Stimulated activated CD4-positive, alpha-beta T cell treated with anti-CD3 and anti-CD28 coated beads, TNF-alpha, amount 100 ng/mL, for 4 hours (primary cell): ENCODE measurements at places on chromosomes 2 and 18.

- no peak for DNase-seq
Measured at GRCh38 chr2:98588880-98589431, 19.4 kb downstream of the COA5 start.

DNA sequence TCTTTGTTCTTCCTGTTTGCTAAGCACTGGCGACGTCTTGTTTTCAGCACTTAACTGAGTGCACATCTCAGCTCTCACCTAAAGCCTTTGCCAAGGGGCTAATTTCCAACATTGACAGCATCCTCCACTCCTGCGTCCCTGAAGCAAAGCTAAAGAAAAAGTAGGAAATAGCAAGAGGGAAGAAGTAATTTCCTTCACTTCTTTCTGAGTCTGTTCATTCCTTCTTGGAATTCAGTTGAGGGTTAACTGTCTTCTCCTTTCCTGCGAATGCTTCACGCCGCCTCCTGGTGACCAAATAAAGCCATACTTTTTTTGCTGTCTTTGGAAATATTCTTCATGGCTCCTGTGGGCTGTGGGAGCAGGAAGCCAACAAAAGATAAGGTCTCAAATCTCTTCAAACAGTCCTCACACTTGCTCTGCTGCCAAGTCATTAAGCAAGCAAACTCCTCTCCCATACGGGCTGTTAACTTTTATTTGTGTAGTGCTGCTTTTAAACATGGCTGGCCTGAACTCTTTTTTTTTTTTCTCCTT lies 100.9 kb downstream of the DPP10 start:
- no peak for DNase-seq

GRCh38 chr2:223294756-223295155 lies 242.8 kb downstream of the KCNE4 start:
- DNase-seq, result no peak

- no peak for DNase-seq
Measured at GRCh38 chr2:224999321-224999720, 42.9 kb downstream of the DOCK10 start.

- DNase-seq, result no peak
Measured at GRCh38 chr18:47604021-47604420, 326.4 kb downstream of the SMAD2 start.

- no peak for DNase-seq
Measured at GRCh38 chr2:96135621-96136020, 2.7 kb downstream of the ASTL start.

- DNase-seq, result no peak
Measured at GRCh38 chr18:8793445-8794155, 88.2 kb downstream of the MTCL1 start.

DNA sequence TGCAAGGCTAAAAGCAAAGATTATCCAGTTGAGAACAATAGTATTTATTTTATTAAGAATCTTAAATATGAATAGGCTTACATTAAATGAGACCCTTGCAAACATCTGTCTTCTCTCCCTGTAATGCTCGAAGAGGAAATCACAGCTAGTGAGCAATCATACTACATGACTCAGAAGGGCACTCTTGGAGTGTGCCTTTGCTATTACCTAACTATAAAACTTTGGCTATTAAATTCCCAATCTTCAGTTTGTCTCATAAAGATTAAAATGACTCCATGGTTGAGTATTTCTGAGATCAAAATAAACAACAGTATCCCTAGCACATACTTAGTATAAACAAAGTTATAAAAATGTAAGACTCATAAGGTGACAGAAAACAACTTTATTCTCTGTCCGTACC lies 296.9 kb downstream of the KCNJ3 start:
- no peak for DNase-seq

GRCh38 chr2:240302041-240302440 lies 133.4 kb upstream of the GPC1 start:
- no peak for DNase-seq

DNA sequence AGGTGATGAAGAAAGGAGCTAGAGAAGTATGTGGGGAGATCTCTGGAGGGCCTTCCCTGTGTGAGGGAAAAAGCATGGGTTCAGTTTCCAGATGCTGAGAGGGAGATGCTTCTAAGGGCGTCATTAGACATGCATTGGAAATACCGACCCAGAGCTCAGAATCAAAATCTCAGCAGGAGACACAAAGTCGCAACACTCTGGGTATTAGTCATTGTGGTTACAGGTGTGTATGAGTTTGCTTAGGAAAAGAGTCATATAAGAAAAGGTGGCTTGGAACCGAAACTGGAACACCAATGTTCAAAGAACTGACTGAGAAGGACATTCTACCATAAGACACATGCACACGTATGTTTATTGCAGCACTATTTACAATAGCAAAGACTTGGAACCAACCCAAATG lies 477.1 kb downstream of the FBXO15 start:
- no peak for DNase-seq

DNA sequence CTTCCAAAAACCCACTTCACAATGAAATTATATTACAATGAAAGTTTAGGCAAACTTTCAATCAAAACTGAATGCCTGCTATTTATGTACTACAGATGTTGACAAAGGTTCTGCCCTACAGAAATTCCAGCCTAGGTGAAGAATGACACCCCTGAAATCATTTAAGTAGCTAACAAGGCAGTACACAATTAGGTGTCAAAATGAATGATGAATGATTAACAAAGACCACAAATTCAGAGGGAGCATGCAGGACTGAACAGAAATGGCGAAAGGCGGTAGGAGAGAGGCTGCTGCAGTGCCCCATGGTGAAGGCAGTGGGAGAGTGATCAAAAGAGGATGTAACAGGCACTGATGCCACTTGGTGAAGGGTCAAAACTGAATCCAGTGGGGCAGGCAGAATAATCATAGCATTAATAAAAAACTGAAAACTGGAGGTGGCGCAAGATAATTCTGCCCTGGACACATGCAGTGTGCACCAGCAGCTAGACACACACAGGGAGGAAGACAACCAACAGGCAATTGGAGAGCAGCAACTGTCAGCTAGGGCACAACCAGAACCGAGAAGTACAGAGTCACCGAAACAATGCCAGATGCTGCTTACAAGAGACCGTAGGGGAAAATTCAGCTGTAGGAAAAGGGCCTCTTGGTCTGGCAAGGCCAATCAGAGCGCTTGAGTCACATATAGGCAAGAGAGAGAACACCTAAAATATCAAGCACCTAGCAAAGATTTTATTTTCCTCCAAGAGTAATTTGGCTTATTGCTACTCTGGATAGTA lies 4.5 kb downstream of the TMEM131 start:
- no peak for DNase-seq

GRCh38 chr2:74764429-74765272 lies 69.3 kb upstream of the HK2 start:
- no peak for DNase-seq

DNA sequence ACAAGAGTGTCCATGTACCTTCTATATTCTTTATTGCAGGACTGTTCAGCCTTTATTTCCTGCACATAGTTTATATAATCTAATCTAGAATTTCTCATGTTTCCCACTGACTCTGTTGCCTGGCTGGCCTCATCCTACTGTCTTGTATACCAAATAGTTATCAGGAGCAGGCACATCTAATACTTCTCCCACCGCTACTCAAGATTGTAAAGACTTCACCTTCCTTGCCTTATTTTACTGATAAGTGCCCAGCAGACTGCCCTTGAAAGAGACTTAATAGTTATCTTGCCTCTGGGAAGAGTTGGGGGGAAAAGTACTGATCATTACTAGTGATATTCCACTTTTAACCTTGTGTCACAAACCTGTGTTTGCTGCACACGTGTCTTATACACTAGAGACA lies 26.1 kb upstream of the AAK1 start:
- no peak for DNase-seq

GRCh38 chr18:79790996-79791972 lies 6.5 kb upstream of the KCNG2 start:
- no peak for DNase-seq

- no peak for DNase-seq
Measured at GRCh38 chr2:130916438-130916705, 79.7 kb downstream of the ARHGEF4 start.

- no peak for DNase-seq
Measured at GRCh38 chr18:38244480-38244879, 678.9 kb upstream of the CELF4 start.

DNA sequence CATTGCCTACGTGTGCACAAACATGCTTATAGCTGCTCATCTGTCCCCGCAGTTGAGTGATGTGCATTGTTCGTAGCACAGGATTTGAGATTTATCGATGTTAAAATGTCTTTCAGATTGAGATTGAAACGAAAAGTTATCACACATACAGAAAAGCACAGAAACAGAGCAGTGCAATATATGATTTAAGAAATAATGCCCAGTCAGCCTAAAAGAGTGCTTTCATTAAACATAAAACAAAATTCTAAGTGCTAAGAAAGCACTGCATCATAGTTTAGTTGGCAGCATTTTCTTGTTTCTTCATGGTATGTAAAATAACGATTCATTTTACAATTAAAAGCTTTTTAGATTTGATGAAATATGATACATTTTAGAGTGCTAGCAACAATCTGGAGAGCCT lies 31.9 kb upstream of the GORASP2 start:
- no peak for DNase-seq

- no peak for DNase-seq
Measured at GRCh38 chr2:200087451-200087850, 132.1 kb downstream of the MAIP1 start.

- no peak for DNase-seq
Measured at GRCh38 chr2:65708086-65708485, 275.7 kb upstream of the SPRED2 start.

DNA sequence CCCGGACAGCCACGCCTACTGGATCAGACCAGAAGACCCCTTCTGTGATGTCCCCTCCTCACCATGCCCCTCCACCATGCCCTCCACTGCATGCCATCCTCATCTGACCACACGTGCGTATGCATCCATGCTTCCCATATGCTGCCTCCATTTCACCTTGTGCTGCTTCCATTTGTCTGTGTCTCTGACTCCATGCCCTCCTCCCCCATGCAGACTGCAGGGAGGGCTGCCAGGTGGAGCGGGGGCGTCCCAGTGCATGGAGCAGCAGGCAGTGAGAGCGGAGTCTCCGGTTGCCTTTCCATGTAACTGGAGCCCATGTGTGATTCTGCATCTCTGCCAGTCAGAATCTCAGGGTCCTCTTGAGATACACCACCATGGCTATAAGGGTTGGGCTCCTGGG lies 52.6 kb downstream of the COA5 start:
- DNase-seq, result no peak

DNA sequence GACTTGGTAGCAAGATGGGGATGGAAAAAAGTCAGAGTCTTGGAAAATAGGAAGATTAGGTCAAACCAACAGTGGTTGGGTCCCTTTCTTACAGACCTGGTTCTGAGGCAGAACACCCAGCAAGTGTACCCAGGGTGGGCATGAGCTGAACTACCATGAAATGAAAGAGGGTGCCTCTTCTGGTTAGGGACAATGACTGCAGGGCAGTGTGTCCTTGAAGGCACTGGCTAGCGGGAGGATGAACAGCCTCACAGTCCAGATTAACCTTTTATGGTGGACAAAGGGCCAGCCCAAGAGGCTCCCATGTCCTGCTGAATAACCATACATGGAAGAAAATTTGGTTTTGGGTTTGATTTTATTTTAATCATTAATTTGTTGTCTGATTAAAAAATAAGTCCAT lies 61.8 kb upstream of the CCDC85A start:
- no peak for DNase-seq

DNA sequence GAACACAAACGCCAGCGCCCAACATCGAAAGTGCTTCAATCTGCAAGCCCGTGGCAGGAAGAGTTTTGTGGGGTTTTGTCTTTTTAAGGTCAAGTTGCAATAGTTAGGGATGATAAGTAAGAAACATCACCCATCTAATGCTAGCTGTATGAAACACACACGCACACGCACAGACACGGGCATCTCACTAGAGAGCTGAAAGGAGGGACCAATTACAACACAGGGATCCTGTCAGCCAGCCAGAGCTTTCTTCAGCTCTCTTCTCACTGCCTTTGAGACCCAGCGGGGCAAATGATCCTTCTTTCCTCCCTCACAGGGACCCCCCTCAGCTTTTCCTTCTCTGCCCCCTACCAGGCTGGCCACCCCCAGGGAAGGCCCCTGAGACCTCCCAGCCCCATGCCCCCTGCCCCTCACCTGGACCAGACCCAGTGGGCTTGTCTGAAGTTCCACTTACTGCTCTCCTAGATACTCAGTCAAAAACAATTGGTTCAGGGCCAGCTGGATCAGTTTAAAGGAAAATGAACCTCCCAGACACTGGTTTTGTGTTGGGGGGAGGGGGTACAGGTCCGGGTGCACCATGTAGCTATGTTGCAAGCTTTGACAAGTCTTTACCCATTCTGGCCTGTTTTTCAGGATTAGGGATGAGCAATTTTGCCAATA lies 17.9 kb downstream of the CYP26B1 start:
- DNase-seq, result no peak

GRCh38 chr2:206193671-206194357 lies 34.1 kb downstream of the EEF1B2 start:
- DNase-seq, result no peak

DNA sequence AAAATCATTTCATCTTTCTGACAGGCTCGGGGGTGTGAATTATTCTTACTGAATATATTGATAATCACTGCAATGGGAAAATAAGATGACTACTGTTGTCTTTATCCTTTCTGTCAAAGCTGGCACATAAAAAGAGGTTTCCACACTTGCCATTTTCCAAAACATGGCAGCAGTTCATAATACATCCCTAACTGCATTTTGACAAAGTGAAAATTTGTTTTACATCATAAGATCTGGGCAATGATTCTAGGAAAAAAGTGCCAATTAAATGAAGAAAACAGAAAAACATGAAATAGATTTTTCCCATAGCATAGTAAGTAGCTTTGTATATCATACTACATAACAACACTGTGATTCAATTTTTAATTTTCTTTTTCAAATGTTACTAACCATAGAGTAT lies 65.4 kb downstream of the ERBB4 start:
- DNase-seq, result no peak

DNA sequence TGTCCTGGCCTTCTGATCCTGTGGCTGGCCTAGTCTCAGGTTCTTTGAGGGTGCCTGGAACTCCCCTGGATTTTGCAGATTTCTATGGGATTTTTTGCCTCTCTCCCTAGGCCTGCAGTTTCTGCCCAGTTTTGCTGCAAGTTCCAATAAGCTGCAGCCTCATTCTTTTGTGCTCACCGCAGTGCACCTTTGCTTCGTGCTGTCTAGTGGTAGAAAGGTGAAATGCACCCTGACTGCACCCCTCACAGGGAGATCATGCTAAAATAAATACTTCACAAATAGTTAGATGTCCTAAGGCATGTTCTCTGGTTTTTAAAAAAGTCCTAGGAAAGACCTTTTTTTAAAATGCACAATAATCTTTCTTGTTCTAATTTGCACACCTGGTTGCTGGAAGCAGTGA lies 72.5 kb downstream of the GNAL start:
- no peak for DNase-seq

- DNase-seq, result no peak
Measured at GRCh38 chr2:169690958-169691357, 3.2 kb downstream of the CFAP210 start.

DNA sequence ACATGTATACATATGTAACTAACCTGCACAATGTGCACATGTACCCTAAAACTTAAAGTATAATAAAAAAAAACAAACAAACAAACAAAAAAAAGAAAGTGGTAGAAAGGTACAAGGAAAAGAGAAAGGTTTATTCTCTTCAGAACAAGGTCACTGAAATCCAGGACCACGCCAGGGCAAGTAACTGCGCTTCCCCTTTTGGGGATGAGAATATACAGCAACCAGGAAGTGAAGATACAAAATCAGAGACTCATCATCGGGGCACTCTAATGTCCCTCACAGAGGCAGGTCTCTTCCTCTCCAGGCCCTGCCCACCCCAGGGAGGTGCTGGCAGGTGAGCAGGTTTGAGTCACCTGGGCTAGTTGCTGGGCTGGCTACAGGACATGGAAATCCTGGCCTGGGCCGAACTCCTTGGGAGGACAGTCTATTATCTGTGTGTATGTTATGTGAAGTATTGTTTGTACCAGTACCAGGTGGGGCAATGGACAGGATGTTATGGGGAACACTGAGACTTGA lies 100.4 kb upstream of the GPR45 start:
- DNase-seq, result no peak
